ENCODE measurements at places on chromosomes 5 and 9. TPM values are rescaled to one million over a fixed set of nuclear protein-coding genes. Genes with fewer than 3 reads are reported as not detected.

GRCh38 chr5:133565993-133566392 is 46.3 kb downstream of the FSTL4 start:
- no peak overlapping the region for H3K27ac ChIP-seq
- DNase-seq = no peak
- no peaks in the 10 kb centered on the region for H3K27me3 ChIP-seq
- H3K4me1 ChIP-seq = peaks cover 7% of the 10 kb centered on the region
- H3K4me3 ChIP-seq = no peak overlapping the region

GRCh38 chr5:94181895-94182294 is 436.5 kb downstream of the KIAA0825 start:
- no peak overlapping the region for H3K4me3 ChIP-seq
- no peak overlapping the region for H3K27ac ChIP-seq
- no peak for DNase-seq
- no peaks in the 10 kb centered on the region for H3K36me3 ChIP-seq
- H3K27me3 ChIP-seq = no peaks in the 10 kb centered on the region

- H3K4me3 ChIP-seq = no peak overlapping the region
- DNase-seq = no peak
- no peaks in the 10 kb centered on the region for H3K27me3 ChIP-seq
- H3K27ac ChIP-seq = no peak overlapping the region
These were observed 393.7 kb upstream of the PDE4D start for GRCh38 chr5:60287174-60287771.

- H3K4me3 ChIP-seq = no peak overlapping the region
- DNase-seq = peak; percentile 38
- no peak overlapping the region for H3K27ac ChIP-seq
- no peaks in the 10 kb centered on the region for H3K27me3 ChIP-seq
These were observed 2.6 kb downstream of the FOXI1 start for GRCh38 chr5:170108266-170108785.

DNA sequence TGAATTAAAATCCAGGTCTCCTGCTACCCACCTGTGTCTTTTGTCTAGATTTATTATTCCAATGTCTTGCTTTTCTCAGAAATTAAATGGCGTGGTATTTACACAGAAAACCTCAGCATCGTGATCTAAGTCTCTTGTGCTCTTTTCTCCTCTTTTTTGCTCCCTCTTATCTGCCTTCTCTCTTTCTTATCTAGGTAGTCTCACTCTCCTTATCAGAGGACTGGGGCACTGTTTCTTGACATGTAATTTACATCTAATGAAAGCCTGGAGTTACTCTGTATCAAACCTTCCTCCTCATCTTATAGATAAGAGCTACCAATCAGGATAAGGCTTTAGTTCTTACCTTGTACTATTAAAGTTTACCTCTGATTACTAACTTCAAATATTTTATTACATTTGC is 933.8 kb downstream of the TLE1 start:
- H3K27ac ChIP-seq = no peak overlapping the region
- H3K36me3 ChIP-seq = no peaks in the 10 kb centered on the region
- no peak overlapping the region for H3K4me3 ChIP-seq
- H3K4me1 ChIP-seq = no peaks in the 10 kb centered on the region
- no peaks in the 10 kb centered on the region for H3K27me3 ChIP-seq

- H3K4me3 ChIP-seq = no peak overlapping the region
- no peak for DNase-seq
- H3K27ac ChIP-seq = no peak overlapping the region
These were observed 39.4 kb downstream of the SUSD1 start for GRCh38 chr9:112135706-112136105.

- peak overlapping the region; percentile 14 for H3K27ac ChIP-seq
- no peaks in the 10 kb centered on the region for H3K27me3 ChIP-seq
- no peak overlapping the region for H3K4me3 ChIP-seq
- H3K36me3 ChIP-seq = no peaks in the 10 kb centered on the region
- H3K4me1 ChIP-seq = peaks cover 20% of the 10 kb centered on the region
These were observed 98.3 kb downstream of the SUSD1 start for GRCh38 chr9:112076814-112077213.

GRCh38 chr5:109249126-109249525 is 160.6 kb downstream of the PJA2 start:
- no peak overlapping the region for H3K4me3 ChIP-seq
- no peaks in the 10 kb centered on the region for H3K4me1 ChIP-seq
- H3K27ac ChIP-seq = no peak overlapping the region
- H3K27me3 ChIP-seq = no peaks in the 10 kb centered on the region

- no peaks in the 10 kb centered on the region for H3K27me3 ChIP-seq
- H3K27ac ChIP-seq = peak overlapping the region; percentile 96
- peak overlapping the region; percentile 93 for H3K4me3 ChIP-seq
- peaks cover 25% of the 10 kb centered on the region for H3K4me1 ChIP-seq
- no peaks in the 10 kb centered on the region for H3K36me3 ChIP-seq
- DNase-seq = no peak
These were observed 719 bp upstream of the ISCA1 start for GRCh38 chr9:86282979-86283535.

Gene AP3S1
- total RNA-seq = 35.6 TPM

Gene FOXD4L5
- 0.29 TPM for total RNA-seq
